ENCODE measurements at places on chromosomes 3 and 15.

- no peak for DNase-seq
Observed at GRCh38 chr3:159819676-159820075, 169.0 kb upstream of the IL12A start.

- no peak for DNase-seq
Observed at GRCh38 chr3:74561881-74562280, 52.6 kb downstream of the CNTN3 start.

DNA sequence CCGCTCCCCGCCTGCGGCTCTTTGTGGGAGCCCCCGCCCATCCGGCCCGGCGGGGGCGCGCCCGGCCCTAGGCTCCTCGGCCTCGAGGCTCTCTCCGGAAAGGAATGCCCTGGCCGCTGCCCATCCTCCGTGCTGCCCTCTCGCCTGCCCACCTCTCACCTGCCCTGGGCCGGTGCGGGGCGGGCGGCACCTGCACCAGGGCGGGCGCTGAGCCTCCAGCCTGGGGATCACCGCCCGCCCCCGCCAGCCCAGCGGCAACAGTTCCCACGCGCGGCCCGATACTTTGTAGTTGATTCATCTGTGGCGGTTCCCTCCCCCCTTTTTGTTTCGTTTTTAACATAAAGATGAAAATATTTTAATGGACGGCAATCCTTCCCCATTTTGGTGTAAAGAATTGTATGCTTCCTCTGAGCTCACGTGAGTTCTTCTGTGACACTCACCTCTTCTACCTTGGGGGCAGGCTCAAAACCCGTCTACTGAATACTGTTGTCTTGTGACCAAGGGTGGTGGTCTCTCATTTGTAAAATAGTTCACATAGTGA, 1.9 kb downstream of the KLF13 start:
- no peak for DNase-seq

DNA sequence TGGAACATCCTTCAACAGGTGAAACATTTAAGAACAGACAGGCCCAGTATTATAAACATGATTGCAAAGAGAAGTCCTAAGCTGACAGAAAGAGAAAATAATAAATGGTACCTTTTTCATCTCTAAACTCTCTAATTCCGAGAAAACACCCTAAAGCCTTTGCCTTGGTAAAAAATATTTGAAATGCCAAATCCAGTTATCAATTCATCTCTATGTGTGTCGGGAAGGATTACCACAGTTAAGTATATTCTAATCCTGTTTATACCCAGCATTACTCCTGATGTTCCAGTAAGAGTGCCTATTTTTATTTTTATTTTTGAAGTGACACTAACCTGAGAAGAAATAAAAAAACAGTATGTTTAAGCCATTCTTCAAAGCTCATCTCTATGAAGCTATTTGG, 219.3 kb upstream of the NANOGP8 start:
- no peak for DNase-seq

GRCh38 chr3:9430733-9431132, 33.3 kb downstream of the SETD5 start:
- DNase-seq = no peak

GRCh38 chr3:54322354-54322753, 200.0 kb downstream of the CACNA2D3 start:
- no peak for DNase-seq

- DNase-seq = no peak
Observed at GRCh38 chr15:75058127-75058905, 34.9 kb downstream of the PPCDC start.

- no peak for DNase-seq
Observed at GRCh38 chr3:142566096-142566495, 12.4 kb downstream of the ATR start.

- no peak for DNase-seq
Observed at GRCh38 chr3:66437341-66437929, 63.4 kb downstream of the LRIG1 start.

DNA sequence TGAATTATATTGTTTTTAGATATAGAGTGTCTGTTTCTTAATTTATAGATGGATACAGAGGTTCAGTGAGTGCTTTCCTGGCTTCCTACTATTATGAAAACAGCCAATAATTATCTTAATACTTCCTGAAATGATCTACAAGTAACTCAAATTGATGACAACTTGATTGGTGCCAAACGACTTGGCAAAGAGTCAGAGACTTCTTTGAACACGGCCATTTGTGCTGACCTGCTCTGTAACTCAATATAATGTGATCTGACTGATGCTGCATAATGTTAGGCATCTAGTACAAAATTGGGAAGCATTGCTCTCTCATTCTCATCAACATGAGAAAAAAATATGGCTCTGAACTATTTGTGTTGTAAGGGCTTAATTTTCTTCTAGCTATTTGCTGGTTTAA, 193.9 kb downstream of the DIPK2A start:
- DNase-seq = no peak

- DNase-seq = no peak
Observed at GRCh38 chr3:10173095-10173925, 8.6 kb downstream of the IRAK2 start.

DNA sequence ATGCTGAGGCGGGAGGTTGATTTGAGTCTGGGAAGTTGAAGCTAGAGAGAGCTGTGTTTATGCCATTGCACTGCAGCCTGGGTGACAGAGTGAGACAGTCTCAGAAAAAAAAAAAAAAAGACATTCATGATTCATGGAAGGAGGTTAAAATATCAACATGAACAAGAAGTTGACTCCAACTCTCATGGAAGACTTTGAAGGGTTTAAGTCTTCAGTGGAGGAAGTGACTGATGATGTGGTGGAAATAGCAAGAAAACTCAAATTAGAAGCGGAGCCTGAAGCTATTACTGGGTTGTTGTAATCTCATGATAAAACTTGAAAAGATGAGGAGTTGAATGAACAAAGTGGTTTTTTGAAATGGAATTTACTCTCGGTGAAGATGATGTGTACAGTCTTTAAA, 491.8 kb downstream of the SQOR start:
- DNase-seq = no peak

DNA sequence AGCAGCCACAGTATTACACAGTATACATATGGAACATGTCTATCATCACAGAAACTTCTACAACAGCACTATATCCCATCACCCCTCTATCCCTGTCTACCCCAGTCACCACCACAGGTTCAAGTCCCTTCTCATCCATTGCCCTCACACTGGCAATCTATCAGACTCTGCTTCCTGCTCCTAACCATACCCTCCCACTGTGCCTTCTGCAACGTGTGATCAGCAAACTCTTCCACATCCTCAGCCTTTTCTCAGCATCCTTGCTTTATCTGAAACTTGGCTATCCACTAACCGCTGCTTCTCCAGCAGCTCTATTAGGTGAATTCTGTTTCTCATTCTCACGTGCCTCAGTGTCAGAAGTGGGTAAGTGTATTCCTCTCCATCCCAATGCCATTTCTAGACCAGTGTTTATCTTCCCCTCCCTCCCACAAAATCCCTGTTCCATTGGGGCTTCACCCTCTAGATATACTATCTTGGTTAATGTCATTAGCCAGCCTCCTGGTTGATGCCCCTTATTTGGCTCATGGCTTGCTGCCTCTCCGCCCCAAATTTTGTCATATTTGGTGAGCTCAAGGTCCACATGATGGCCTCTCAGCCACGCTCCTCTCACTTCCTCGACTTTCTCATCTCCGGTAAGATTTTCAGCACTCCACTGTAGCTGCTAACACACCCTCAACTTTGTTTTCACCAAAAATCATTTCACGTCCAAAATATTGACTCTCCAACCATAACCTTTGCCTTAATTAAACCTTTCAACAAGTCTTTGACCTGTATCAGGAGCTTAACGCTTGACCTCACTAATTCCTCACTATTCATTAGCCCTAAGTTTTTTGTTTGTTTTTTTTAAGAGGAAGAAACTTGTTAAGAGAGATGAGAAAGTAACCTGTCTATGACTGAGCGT, 69.1 kb downstream of the RBPMS2 start:
- DNase-seq = no peak

DNA sequence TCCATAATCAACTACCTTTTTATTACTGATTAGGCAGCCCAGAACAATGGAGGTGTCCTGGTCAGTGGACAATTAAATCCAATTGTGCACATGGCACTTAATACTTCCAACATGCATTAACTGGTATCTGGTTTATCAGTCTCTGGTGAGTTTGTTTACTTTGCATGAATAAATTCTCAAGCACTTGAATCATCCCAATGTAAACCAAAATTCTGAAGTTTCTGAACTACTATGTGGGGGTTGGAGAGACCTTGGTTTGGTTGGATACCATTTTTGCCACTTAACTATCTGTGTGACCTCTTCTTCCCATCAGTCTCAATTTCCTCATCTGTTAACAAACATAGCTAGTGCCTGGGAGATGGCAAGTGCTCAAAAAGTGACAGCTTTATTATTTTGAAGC, 70.5 kb upstream of the MAP4 start:
- DNase-seq = no peak

- no peak for DNase-seq
Observed at GRCh38 chr3:119228373-119229145, 12.1 kb downstream of the B4GALT4 start.

GRCh38 chr3:58573640-58574039, 3.6 kb downstream of the FAM107A start:
- no peak for DNase-seq

DNA sequence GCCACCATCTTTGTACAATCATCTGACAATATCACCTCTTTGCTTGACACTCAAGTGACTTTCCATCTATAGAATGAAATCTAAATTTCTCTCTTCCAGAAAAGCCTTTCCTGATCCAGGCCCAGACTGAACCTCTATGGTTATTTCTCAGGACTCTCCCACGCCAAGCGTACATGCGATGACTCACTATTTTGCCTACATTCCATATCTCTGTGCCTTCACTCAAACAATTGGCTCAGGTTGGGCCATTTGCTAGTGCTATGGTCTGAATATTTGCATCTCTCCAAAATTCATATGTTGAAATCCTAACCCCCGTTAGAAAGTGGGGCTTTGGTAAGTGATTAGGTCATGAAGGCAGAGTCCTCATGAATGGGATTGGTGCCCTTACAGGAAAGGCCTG, 43.9 kb downstream of the ST3GAL6 start:
- DNase-seq = no peak

DNA sequence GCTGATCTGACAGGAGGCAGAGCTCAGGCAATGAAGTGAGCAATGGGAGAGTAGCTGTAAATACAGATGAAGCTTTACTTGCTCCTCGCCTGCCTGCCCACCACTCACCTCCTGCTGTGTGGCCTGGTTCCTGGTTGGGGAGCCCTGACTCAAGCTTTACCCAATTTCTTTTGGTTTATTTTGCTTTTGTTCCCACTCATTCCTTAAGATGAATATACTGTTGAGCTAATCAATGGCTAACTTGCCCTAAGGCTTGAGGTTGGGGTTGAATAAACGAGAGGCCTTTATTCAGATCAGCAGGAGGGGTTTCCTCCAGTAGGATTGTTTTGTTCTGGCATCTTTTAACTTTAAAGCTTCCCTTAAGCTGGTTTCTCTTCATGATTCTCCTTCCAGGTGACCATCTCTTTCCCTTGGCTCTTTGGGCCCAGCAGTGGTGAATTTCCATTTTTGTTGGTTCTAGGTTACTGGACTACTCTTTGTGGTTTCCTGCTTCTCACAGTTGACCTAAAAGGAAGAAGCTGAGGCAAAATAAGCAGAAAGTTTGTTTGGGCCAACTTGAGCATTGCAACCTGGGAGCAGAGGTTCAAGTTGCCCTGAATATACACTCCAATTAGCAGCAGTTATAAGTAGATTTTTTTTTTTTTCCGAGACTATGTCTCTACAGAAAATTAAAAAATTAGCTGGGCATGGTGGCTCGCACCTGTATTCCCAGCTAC, 44.4 kb downstream of the STARD9 start:
- no peak for DNase-seq

DNA sequence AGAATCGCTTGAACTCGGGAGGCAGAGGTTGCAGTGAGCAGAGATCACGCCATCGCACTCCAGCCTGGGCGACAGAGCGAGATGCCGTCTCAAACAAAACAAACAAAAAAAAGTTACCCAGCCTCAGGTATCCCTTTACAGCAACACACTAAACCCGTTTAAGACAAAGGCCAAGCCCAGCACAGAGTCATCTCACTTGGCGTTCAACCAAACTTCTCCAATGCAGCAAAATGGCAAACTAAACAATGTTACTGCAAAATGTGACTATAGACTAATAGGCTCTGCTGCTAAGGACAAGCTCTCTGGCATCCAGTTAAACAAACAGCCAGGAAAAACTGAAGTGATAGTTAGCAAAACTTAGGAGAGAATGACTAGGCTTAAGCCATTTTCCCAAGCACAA, 6.4 kb upstream of the FAM219B start:
- no peak for DNase-seq

DNA sequence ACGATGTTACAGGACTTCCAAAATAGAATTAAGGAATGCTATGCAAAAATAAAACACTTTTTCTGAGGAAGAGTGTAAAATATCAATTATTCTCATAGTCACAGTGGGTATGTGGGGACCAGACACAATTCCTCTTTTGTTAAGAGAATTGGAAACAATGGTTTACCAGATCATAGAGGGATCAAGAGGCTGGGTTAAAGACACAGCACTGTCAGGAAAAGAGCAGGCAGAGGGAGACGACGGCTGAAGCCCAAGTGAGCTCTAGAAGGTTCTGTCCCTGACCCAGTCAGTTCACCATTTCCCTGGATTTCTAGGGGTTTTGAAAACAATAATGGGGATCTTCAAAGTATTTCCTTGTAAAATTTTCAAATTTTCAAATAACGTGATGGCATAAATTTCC, 54.0 kb upstream of the POLR2M start:
- peak; percentile 70 for DNase-seq

DNA sequence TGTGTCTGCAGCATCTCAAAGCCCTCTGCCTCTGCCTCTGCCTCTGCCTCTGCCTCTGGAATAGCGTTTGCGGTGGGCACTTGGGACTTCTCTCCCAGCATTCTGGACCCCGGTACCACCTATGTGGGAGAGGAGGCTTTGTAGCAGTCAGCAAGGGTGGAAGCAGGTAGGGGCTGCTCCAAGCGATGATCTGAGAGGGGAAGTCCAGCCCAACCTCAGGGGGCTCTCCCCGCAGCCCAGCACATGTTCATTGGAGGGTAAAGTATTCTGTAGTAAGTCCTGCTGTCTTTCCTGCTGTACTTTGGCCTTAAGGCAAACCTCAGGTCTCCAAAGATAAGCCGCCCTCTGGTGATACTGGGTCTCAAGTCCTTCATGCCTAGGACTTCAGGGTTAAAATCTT, 68.6 kb downstream of the FAM174B start:
- no peak for DNase-seq

- no peak for DNase-seq
Observed at GRCh38 chr3:123137001-123137400, 64.7 kb upstream of the SEC22A start.

DNA sequence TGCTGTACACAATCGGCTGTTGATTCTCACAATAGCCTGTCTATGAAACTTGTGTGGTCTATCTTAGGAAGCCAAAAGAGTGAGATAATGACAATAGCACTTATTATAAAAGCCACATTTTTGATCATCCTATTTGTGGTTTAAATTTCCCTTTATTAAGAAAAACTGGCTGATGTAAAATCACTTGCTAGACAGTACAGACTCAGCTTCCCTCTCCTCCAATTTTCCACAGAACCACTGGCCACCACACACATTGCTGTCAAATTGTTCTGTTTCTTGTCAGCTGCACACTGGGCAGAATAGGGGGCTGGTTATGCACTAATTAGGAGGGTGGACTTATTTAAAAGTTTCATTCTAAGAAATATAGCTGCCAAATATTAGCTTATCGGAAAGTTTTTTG, 425.9 kb downstream of the EPHA3 start:
- DNase-seq = no peak

Data from midbrain (tissue), 1 donor.